Trophoblast cell (in vitro differentiated cells and primary cell): ENCODE measurements at places on chromosomes 4 and X.
A peak's percentile ranks its signal among the peaks of the same experiment; 100 is the strongest.

DNA sequence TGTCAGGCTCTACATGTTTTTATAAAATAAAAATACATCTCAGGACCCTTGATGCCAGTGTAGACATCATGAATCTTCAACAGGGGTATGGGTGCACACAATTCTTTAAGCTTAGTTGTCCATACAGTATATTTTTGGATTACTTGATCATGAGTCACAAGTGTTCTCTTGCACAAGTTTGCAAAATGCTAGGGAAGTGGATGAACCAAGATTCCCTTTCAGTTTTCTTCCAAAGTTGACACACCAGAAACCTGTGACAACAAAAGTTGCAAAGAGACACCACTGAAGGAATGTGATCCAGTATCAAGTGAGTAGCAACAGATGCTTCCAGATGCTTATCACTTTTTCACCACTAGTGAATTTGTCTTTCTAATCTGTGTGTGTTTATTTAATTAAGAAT, 1021.2 kb downstream of the PCDH7 start:
- no peak for DNase-seq

- no peak for DNase-seq
These were observed 39.6 kb downstream of the FNIP2 start for GRCh38 chr4:158808399-158808798.

DNA sequence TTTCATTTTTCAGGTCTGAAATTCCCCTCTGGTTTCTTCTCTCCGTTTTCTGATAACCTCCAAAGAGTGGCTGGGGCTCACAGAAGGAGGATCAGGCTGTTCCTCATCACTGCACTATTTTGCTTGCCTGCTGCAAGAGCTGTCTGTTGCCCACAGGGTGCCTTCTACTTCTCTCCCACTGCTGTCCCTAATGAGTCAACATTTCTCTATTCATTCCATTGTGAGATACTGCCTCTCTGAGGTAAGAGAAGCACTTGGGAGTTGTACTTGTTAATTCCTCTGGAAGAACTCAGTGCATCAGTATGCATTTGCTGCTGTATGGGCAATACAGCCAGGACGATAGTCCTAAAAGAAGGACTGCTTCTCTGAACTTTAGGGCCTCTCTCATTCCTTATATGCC, 34.8 kb downstream of the CT47B1 start:
- no peak for DNase-seq

- no peak for DNase-seq
These were observed 71.6 kb downstream of the PPARGC1A start for GRCh38 chr4:23818097-23818885.

GRCh38 chr4:11312389-11312788, 116.3 kb downstream of the HS3ST1 start:
- DNase-seq: peak; percentile 33

DNA sequence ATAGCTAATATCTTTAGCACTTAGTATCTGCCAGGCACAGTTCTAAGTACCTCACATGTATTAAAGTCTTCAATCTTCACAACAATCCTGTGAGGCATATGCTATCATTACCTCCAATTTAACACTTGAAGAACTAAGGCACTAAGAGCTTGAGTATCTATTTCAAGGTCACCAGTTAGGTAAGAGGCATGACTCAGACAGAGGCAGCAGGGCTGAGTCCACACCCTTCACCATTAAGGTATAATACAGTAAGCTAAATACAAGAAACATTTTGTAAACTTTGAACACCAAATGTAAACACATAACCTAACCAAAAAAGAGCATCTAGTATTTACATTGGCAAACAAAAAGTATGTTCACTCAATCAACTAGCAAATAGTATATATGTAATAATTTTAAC, 1410.9 kb downstream of the PCDH18 start:
- DNase-seq: no peak

GRCh38 chrX:14079891-14080430, 50.3 kb upstream of the GEMIN8 start:
- DNase-seq: no peak

DNA sequence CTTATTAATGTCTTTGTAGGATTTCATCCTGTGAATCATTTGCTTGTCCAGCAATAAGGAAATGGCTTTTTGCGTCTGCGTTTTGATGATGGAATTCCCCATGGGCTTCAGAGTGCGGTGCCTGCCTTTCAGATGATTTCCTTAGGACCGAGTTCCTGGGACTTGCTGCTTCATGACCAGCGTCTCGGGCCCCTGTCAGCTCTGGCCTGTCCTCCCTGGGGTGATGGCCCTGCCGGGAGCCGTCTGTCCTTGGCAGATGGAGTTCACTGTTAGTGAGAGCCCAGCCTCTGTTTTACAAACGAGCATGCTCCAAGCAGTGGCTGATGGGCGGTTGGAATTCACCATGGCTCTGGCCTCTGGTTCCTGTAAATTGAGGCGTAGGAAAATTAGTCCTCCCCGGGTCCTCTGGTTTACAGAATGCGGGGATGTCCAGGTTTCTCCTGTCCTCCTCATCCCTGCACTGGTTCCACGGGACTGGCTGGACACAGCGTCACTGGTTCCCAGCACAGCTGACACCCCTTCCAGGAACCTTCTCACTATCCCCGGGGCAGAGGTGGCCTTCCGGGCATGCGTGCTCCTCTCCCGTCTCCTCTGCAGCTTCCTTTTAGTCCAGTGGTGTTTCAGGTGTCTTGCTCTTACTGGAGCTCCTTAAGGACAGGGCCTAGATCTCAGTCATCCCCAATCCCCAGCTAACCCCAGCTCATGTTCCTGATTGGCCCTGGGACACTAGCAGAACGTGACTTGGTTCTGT, 34.9 kb downstream of the TBC1D14 start:
- DNase-seq: no peak

DNA sequence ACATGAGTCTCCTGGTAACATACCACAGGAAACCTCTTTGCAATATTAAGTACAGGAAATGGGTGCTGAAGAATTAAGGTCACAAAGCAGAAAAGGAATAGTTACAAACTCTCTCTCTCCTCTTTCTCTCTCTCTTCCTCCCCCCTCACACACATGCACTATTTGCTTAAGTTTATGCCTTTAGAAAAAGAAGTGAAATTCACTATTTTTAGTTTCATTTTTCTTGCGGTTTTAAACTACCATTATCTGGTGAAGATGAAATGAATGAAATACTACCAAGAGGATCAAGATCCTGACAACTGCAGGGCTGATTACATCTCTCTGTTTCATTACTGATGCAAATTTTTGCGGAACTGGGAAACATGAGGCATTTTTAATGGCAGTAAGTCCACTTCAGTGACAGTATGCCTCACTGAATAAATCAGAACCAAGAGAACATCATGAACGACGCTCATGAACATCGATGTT, 64.3 kb upstream of the FTHL17 start:
- no peak for DNase-seq

DNA sequence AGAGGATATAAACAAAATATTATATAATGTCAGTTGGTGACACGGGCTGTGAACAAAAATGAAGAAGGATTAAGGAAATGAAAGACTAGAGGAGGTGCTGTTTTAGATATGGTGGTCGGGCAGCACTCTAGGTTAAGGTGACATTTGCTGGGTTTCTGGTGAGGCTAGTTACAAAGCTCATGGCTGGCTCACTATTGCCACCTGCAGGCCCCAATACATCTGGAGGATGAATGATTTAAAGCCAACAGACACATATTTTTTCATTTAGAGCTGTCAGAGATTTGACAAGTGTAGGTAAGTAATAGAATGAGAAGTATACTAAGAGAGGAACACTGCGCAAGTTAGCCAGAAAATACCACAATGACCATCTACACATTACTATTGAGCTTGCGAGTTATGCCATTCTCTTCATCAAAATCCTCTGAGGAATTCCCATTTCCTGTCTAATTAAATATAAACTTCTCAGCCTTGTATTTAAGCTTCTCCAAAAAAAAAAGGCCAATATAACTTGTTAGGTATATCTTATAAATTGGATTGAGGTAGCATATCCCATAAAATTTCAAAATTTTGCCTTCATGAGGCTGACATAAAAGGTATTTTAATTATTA, 6.4 kb upstream of the FGG start:
- DNase-seq: peak; percentile 46

- DNase-seq: peak; percentile 33
These were observed 544.7 kb downstream of the SPRY1 start for GRCh38 chr4:123941306-123941705.

- DNase-seq: no peak
These were observed 56.3 kb upstream of the LNX1 start for GRCh38 chr4:53647547-53647946.

GRCh38 chr4:25913056-25913850, 767 bp upstream of the SMIM20 start:
- DNase-seq: no peak

DNA sequence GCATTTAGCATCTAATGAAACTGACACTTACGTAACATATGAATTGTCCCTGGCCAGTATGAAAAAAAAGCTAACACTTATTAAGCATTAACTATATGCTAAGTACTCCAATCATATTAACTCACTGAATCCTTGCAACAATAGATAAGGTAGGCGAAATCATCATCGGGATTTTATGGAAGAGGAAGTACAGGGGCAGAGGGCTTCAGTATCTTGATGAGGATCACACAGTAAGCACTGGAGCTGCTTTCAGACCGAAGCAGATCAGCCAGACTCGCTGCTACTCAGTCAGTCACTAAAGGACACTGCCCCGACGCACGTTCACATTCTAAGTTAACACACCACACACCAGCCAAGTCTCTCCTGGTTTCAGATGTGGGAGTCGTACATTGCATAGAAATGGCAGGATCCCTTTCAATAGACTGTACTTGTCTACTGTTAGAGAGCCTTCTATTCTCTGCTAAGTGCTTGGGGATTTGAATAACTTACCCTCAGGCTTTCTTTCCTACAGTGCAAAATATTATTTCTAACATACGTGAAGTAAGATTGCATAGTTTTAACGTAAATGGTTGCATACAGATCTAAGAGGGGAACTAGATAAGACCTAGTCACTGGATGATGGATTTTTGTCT, 540.2 kb upstream of the TENM3 start:
- DNase-seq: no peak

GRCh38 chrX:136600059-136600458, 47.9 kb upstream of the CD40LG start:
- no peak for DNase-seq

DNA sequence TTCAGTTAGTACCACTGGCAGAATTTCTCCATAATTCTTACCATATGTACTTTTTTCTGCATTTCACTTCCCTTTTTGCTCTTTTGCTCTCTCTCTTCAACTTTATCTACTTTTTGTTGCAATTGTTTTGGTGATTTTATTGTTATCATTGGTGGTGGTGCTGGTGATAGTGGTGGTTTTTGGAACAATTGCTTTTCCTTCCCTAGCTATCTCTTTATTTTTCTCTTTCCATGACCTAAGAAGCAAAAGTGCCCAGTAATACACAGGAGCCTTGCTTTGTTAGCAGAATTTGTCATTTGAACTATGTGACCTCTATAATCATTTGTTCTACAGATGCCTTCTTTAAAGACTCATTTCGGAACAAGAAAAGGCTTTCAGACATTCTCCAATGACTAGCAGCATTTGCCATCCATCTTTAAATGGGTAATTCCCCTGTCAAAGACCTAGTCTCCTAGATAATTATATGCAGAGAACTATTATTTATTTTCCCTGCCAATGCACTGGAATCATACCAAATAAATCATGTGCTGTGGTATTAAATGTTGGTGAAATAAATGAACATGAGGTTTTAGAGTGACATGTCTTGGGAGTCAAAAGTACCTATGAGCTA, 154.5 kb downstream of the GASK1B start:
- no peak for DNase-seq

- no peak for DNase-seq
These were observed 423.7 kb downstream of the PDGFC start for GRCh38 chr4:156547891-156548290.

DNA sequence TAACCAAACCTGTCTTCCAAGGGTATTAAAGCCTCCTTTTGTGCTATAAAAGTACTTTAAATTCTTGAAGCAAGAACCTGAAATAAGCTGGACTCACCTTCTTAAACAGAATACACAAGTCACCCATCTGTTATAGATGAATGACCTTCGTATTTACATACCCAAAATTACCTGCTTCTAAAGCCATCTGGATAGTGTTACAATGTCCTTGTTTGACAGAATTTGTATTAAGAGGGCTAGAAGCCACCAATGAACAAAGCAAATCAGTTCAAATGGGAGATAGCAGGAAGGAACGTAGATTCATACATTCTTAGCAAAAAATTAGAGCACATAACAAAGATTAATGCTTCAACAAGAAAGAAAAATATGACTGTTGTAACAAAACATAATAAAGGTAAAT, 33.7 kb upstream of the CCSER1 start:
- no peak for DNase-seq

DNA sequence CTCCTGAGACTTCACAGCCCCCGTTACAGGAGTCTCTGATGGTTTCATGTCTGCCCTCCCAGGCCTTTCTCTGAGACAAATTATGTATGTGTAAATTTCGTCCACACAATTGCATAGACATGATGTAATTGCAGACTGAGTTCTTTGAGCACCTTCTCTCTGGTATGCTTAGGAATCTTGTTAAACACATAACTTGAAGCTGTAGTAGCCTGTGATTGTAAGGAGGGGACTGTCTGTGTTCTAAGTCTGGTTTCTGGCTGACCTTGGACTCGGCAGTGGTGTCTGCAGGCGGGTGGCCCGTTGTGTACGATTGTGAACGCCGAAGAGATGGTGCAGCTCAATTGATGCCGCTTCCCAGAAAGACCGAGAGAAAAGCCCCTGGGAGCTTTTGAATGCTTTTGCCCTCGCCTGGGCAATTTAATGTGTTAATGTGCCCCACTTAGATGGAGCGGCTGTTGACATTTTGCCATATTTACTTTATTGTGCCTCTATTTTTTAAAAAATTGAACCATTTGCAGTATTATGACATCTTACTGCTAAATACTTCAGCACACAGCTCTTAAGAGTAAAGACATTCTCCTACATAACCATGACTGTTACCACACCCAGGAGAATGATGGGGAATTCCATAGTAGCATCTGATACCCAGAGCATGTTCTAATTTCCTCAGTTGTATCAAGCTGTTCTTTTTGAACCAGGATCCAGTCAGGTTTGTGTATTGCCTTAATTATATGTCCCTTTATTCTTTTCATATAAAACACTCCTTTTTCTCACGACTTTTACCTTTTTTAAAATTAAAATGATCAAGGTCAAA, 58.4 kb upstream of the TADA2B start:
- no peak for DNase-seq

GRCh38 chr4:101190751-101191150, 156.6 kb downstream of the PPP3CA start:
- no peak for DNase-seq

- no peak for DNase-seq
These were observed 213 bp downstream of the NFKB1 start for GRCh38 chr4:102501447-102501696.

- no peak for DNase-seq
These were observed 40.4 kb downstream of the FOXR2 start for GRCh38 chrX:55663584-55663983.

DNA sequence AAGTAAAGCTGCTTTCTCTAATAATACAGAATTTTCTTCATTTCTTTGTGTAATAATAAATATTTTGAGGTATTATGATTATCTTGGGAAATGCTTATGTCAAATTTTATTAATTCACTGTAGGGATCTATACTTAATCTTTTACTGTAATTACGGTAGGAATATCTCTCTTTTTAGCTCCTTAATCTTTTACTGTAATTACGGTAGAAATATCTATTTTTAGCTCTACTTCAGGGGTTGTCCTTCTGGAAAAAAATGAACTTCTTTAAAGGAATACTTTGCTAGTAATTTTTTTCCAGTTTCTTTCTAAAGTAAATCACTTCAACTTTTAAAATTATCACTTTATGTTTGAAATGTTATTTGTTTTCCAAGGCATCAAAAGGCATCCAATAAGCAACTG, 2229.4 kb upstream of the AGA start:
- no peak for DNase-seq

GRCh38 chrX:136658151-136658550, 10.2 kb downstream of the CD40LG start:
- DNase-seq: no peak

GRCh38 chrX:135944486-135944885, 29.3 kb downstream of the MMGT1 start:
- DNase-seq: no peak
